ENCODE measurements at places on chromosomes 2 and 18.
A peak's percentile ranks its signal among the peaks of the same experiment; 100 is the strongest.

GRCh38 chr2:241329669-241330615, 14.2 kb downstream of the SEPTIN2 start:
- no peak for DNase-seq

GRCh38 chr2:151520976-151521375, 111.3 kb downstream of the RIF1 start:
- DNase-seq: no peak

GRCh38 chr2:151200844-151201243, 60.8 kb downstream of the RBM43 start:
- no peak for DNase-seq

DNA sequence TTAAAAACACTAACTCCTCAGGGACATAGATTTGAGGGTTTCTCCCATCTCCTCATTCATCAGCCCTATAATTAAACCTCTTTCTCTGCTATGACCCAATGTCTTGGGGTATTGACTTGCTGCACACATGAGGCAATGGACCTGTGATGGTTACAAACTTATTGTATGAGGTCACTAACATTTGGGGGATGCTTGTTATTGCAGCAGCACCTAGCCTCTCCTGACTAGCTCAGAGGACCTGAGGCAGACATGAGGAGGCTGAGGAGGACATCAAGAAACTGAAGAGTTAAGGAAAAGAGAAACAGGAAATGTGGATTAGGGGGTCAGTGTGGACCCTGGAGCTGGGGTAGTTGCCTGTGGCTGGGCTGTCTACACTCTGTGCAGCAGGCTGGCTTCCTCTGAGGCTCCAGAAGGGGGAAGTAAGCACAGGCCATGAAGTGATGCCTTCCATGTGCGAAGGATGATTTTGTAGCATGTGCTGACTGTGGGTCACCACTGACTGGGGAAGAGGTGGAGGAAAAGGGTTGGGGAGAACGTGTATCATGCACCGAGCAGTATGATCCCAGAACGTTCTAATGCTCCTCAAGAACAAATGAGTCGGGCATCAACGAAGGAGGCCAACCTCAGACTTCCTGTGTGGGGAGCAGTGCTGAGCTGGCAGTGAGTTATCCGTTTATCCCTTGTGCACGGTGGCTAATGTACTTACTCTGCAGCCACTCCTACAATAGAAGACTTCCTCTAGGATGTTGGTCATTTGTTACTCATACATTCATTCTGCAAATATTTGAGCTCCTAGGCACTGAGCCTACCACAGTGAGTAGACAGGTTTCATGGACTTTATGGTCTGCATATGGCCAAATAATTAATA, 42.1 kb upstream of the RFX8 start:
- peak; percentile 83 for DNase-seq

DNA sequence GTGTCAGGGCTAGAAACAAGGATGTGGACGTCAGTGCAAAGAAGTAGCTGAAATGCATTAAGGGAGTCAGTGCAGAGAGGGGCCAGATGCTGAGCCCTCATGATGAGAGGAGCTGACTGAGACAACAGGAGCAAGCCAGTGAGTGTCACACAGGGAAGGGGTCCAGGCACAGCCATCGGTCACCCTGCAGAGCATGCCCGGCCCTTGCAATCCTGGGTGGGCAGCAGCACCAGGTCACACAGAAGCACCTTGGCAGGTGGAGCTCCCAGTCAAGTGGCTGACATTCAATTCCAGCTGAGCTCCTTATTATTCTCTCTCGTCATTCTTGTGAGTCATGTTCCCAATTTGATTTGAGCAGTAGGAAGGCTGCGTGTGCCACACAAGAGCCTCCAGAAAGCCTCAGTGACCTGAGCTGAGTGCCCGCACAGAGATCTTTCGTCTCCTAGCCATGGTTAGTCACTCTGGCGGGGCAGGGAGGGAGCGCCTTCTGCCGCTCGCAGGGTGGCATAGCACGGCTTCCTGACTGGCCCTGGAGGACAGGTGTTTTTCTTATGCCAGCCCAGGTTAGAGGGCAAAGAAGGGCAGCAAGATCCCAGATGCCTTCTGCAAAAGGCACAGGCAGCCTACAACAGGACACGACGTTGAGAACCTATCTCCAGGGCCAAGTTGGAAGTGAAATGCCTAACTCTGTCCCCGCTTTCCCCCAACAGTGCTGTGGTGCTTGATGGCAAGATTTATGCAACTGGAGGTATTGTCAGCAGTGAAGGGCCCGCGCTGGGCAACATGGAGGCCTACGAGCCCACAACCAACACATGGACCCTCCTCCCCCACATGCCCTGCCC, 220.9 kb downstream of the ATAD2B start:
- no peak for DNase-seq

GRCh38 chr2:149428783-149429182, 98.4 kb downstream of the LYPD6 start:
- no peak for DNase-seq

GRCh38 chr2:154173164-154173563, 301.4 kb downstream of the GALNT13 start:
- DNase-seq: no peak

GRCh38 chr2:21382701-21383520, 259.1 kb downstream of the TDRD15 start:
- DNase-seq: no peak

- DNase-seq: no peak
Measured at GRCh38 chr2:20540587-20541293, 93.9 kb downstream of the RHOB start.

- DNase-seq: no peak
Measured at GRCh38 chr2:45588158-45588829, 22.8 kb downstream of the SRBD1 start.

- DNase-seq: no peak
Measured at GRCh38 chr2:3151153-3151918, 226.3 kb downstream of the EIPR1 start.

DNA sequence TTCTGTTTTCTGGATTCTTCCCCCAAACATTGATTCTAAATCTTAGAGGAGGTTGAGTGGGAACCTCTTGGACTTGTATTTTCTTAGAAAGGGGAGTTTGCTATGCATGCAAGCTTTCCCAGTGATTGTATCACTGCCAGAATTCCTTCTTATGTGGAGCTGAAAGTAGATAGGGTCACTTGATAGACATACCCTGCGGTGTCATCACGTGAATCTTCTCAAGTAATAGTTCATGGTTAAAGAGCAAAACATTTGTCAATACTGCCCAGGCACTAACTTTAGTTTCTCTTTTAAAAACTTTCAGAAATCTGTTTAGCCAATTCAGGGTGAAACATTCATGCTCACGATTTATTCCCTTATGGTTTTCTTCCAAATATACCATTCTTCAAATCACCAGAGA, 6.4 kb downstream of the PMAIP1 start:
- no peak for DNase-seq

GRCh38 chr18:5853253-5853652, 42.1 kb downstream of the TMEM200C start:
- no peak for DNase-seq

DNA sequence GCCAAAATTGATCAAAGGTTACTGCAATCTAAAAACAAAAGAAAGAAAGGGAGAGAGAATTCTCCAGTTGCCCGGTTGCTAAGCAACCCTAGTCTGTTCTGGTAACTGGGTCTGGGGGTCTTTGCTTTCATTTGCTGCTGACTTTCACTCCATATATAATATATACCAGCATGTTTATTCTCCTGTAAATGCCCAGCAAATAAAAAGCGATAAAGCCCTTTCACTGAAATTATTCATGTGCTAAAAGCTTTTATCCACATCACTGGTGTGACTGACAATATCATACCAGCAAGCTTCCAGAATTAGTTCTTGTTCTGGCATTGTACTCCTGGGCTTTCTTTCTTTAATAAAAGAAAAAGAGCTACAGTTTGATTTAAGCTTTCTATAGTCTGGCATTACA, 75.5 kb upstream of the ST8SIA3 start:
- DNase-seq: no peak

GRCh38 chr2:19109518-19109917, 248.9 kb downstream of the OSR1 start:
- DNase-seq: no peak

DNA sequence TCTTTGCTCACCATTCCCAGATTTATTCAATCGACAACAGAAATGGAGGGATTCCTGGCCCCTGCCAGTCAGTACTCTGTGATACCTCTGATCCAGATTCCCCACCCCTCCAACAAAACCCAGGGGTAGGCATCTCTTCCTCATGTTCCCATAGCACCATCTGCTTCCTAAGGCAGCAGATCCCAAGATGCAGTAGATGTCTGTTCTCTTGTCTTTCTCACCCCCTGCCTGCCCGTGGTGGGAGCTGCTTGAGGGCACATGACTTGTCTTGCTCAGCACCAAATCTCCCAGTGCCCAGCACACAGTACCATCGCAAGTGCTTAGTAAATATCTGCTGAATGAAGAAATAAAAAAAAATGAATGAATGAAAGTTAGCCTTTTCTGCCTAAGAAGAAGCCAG, 98.2 kb downstream of the ZBTB7C start:
- no peak for DNase-seq

Measured in AG09309 (cell line).